ENCODE measurements at places on chromosomes 2 and 18. TPM values are rescaled to one million over a fixed set of nuclear protein-coding genes. Genes with fewer than 3 reads are reported as not detected.
A peak's percentile ranks its signal among the peaks of the same experiment; 100 is the strongest.

BUB1 gene
- 1.8 TPM for total RNA-seq

CHST9 gene
- 0.12 TPM for total RNA-seq

GAREM2 gene
- 2.7 TPM for total RNA-seq

DNA sequence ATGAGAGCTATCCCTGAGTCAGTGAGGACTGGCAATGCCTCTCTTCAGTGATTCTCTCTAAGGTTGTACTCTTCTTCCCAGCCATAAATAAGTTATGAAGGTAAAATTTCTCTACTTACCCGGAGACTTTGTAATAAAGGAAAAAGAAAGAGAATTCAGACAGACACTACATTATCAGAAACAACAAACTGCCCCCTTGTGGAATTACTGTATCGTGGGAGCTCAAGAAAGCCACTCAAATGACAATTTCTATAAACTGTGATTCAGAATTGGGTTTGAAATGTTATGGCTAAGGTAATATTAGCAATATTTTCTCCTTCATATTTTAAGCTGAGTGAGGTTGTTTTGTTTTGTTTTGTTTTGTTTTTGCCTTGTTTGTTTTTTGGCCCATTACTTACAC, 155.8 kb upstream of the TANK start:
- H3K27me3 ChIP-seq: no peaks in the 10 kb centered on the region
- H3K27ac ChIP-seq: no peak overlapping the region
- no peaks in the 10 kb centered on the region for H3K4me1 ChIP-seq
- H3K36me3 ChIP-seq: no peaks in the 10 kb centered on the region

GRCh38 chr18:29811519-29811918, 1231.0 kb downstream of the DSC3 start:
- no peak overlapping the region for H3K4me3 ChIP-seq
- H3K27ac ChIP-seq: no peak overlapping the region
- H3K36me3 ChIP-seq: no peaks in the 10 kb centered on the region
- no peaks in the 10 kb centered on the region for H3K27me3 ChIP-seq
- no peak for DNase-seq
- H3K4me1 ChIP-seq: no peaks in the 10 kb centered on the region

GRCh38 chr18:21272016-21272579, 30.1 kb downstream of the GREB1L start:
- H3K27me3 ChIP-seq: no peaks in the 10 kb centered on the region
- H3K36me3 ChIP-seq: no peaks in the 10 kb centered on the region
- no peak overlapping the region for H3K4me3 ChIP-seq
- DNase-seq: no peak
- peaks cover 2% of the 10 kb centered on the region for H3K4me1 ChIP-seq

DNA sequence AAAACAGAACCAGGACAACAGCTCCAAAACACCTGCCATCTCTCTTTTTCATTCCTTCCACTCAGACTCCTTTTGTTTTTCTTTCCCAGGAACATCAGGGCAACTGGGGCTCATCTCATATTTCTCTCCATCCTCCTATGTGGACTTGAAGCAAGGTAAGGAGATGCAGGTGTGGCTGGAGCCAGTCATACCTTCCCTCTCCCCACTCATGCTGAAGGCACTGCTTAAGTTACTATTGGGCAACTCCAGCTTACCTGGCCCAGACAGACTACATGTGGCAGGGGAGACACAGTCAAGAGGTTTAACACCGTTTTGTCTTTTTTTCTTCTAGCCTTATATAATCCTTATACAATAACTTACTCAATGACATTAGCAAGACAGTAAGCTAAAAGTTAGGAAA, 38.4 kb downstream of the LAMA1 start:
- no peak overlapping the region for H3K27ac ChIP-seq
- H3K36me3 ChIP-seq: no peaks in the 10 kb centered on the region
- peaks cover 2% of the 10 kb centered on the region for H3K4me1 ChIP-seq
- DNase-seq: no peak
- H3K27me3 ChIP-seq: no peaks in the 10 kb centered on the region

GRCh38 chr2:164655750-164656149, 34.5 kb upstream of the GRB14 start:
- H3K27ac ChIP-seq: no peak overlapping the region
- no peak overlapping the region for H3K4me3 ChIP-seq
- H3K27me3 ChIP-seq: no peaks in the 10 kb centered on the region
- no peaks in the 10 kb centered on the region for H3K36me3 ChIP-seq
- no peaks in the 10 kb centered on the region for H3K4me1 ChIP-seq
- no peak for DNase-seq

DNA sequence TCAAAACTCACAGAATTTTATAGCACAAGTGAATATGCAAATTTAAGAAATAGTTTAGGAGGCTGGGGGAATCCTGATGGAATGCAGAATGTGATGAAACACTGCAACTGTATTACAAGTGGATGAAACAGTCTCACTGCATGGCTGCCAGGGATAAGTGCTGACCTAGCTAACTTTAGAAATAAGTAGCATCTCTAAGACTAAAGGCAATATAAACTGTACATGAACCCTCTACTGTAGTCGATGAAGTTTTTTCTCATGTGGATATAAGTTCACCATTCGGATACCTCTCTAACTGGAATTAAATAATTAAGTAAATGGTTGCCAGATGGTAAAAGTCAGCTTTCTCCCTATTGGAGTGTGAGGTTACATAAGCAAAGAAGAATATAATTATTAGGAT, 777.8 kb upstream of the RAB6C start:
- DNase-seq: no peak
- H3K4me1 ChIP-seq: no peaks in the 10 kb centered on the region
- H3K36me3 ChIP-seq: no peaks in the 10 kb centered on the region
- H3K27ac ChIP-seq: no peak overlapping the region
- H3K4me3 ChIP-seq: no peak overlapping the region
- no peaks in the 10 kb centered on the region for H3K27me3 ChIP-seq

DNA sequence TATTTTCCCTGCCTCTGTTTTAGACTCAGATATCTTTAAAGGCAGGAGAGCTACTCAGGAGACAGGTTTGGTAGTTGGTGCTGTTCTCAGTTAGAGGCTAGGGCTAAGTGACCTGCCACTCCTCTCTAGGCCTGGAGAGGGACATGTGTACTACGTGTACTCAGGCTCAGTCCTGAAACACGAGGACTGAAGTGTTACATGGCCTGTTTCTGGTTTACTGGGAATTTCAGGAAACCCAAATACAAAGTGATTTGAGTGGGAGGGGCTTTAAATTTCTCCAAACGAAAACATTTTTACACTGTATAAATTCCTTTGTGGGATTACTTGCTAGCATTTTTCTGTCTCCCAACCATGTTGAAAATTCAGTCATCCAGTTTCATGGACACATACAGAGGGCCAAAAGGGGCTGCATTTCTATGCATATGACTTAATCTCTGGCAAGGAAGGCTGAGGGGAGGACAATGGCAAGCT, 343.3 kb downstream of the CYP26B1 start:
- no peaks in the 10 kb centered on the region for H3K36me3 ChIP-seq
- H3K4me3 ChIP-seq: no peak overlapping the region
- H3K27ac ChIP-seq: no peak overlapping the region
- DNase-seq: no peak

DNA sequence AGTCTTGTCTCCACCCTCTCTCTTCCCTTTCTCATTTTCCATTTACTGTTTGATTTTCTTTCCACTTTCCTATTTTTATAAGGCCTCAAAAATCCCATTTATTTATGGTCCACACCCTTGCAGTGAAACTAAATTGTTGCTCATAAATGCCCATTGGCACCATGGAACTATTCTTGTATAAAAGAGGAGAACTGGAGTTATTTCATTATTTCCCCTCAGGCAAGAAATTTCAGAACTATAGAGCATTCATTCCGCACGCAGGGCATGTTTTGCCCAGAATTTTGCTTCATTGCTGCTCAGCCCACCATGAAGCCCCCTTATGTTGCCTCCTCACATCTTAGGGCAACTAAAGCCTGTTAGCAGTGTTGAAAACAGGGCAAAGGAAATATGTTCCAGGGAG, 113.7 kb upstream of the MMADHC start:
- H3K4me1 ChIP-seq: no peaks in the 10 kb centered on the region
- H3K27ac ChIP-seq: no peak overlapping the region
- H3K4me3 ChIP-seq: no peak overlapping the region
- DNase-seq: no peak
- H3K36me3 ChIP-seq: no peaks in the 10 kb centered on the region

DNA sequence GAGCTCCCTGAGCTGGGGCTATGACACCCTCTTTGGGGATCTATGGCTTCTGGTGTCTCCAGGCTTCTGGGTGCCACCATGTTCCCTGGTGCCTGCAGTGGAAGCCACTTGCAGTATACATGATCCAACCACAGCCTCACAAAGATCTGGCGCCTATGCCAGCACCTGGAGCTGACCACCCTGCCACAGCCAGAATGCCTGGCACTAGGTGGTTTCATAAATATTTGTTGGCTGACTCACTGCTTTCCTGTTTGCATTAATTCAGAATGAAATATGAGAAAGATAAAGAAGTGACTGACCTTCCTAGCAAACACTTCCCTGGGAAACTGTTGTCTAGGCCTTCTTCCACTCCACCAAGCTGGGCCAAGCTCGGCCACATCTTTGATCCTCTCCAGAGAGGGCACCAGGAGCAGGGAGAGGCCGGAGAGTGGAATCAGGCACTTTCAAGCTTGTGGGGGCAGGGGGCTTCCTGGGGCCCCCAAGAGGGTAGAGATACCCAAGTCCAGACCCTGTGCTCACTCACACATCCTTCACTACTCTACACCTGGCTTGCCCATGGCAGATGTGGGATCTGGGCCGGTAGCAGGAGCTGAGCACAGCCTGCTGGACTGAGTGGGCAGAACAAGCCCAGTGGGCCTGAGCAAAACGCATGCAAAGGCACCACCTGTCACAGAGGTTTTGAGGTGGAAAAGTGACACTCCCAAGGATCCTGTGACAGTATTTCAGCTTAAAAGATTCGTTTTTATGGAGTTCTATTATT, 565.7 kb downstream of the SLC4A3 start:
- H3K36me3 ChIP-seq: no peaks in the 10 kb centered on the region
- no peaks in the 10 kb centered on the region for H3K27me3 ChIP-seq
- H3K4me3 ChIP-seq: no peak overlapping the region

- no peaks in the 10 kb centered on the region for H3K27me3 ChIP-seq
- no peak overlapping the region for H3K27ac ChIP-seq
- no peak for DNase-seq
- H3K36me3 ChIP-seq: no peaks in the 10 kb centered on the region
- H3K4me1 ChIP-seq: no peaks in the 10 kb centered on the region
These were observed 266.2 kb upstream of the SLC39A10 start for GRCh38 chr2:195390686-195391321.

- no peaks in the 10 kb centered on the region for H3K4me1 ChIP-seq
- no peak overlapping the region for H3K27ac ChIP-seq
- no peak overlapping the region for H3K4me3 ChIP-seq
- no peak for DNase-seq
- no peaks in the 10 kb centered on the region for H3K36me3 ChIP-seq
- no peaks in the 10 kb centered on the region for H3K27me3 ChIP-seq
These were observed 510.3 kb upstream of the CHAC2 start for GRCh38 chr2:53257287-53257686.

DNA sequence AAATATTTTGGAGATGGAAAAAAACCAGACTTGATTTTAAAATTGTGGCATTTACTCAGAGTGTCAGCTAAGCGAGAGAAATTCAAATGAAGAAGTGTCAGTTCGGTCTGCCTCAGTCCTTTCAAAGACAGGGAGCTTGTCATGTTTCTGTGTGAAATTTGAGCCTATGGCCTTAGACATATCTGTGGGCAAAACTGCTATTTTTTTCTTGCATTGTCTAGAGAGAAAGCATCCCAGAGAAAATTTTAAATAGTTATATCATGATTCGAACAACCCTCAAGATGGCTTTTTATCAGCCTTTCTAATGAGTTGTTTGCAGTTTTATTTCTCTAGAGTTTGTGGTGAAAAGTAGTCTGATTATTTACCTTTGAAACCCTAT, 50.2 kb upstream of the KCNE4 start:
- H3K36me3 ChIP-seq: no peaks in the 10 kb centered on the region

- H3K27ac ChIP-seq: peak overlapping the region; percentile 30
- H3K4me1 ChIP-seq: peaks cover 4% of the 10 kb centered on the region
- peak overlapping the region; percentile 70 for H3K4me3 ChIP-seq
- no peaks in the 10 kb centered on the region for H3K36me3 ChIP-seq
These were observed 918 bp upstream of the NABP1 start for GRCh38 chr2:191676790-191677645.

DNA sequence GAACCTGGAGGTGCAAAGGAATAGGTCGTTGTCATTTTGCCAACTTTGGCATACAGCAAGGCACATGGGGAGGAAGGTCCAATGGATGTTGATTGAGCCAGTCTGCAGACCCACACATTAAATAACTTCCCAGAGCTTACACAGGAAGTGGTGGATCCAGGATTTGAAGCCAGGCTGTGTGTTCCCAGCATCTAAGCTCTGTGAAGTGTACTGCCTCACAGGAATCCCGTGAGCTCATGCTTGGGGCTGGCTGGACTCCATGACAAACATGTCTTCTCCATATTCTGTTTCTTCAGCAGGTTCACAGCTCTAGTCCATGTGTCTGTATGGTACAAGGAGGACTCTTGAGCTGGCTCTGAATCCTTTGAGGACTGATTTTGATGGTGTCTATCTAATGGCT, 63.9 kb downstream of the KLHL29 start:
- no peak overlapping the region for H3K4me3 ChIP-seq
- H3K4me1 ChIP-seq: peaks cover 2% of the 10 kb centered on the region
- no peaks in the 10 kb centered on the region for H3K27me3 ChIP-seq
- no peak for DNase-seq
- H3K27ac ChIP-seq: no peak overlapping the region
- H3K36me3 ChIP-seq: no peaks in the 10 kb centered on the region

- H3K4me3 ChIP-seq: no peak overlapping the region
- H3K27me3 ChIP-seq: no peaks in the 10 kb centered on the region
- no peak for DNase-seq
- no peaks in the 10 kb centered on the region for H3K4me1 ChIP-seq
- no peaks in the 10 kb centered on the region for H3K36me3 ChIP-seq
These were observed 52.3 kb upstream of the ITGB6 start for GRCh38 chr2:160252278-160252887.

All from ovary (tissue), 10 donors.